Stimulated activated CD4-positive, alpha-beta T cell treated with anti-CD3 and anti-CD28 coated beads, Interleukin-12 subunit alpha, Interleukin-12 subunit beta, amount 100 ng/mL, for 48 hours (primary cell): ENCODE measurements at places on chromosomes 3 and 15.
A peak's percentile ranks its signal among the peaks of the same experiment; 100 is the strongest.

DNA sequence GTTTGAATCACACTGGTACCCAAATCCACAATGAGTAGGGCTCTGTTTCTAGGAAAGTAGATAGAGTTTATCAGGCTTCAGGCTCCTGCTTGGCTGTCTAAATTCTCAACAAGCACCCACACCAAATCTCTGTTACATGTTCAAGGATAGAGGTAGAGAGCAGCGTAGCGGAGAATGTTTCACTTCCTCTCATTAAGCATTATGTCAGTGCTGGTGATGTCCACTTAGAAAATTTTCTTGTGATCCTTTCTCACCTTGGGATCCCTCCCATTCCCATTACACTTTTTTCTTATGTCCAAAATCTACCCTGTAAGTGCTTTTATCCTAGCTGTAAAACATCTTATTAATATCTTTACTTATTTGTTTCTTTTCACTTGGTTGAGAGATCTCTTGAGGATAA, 34.7 kb upstream of the GCSAM start:
- DNase-seq: no peak

GRCh38 chr15:89575656-89576416, 567 bp downstream of the TICRR start:
- DNase-seq: peak; percentile 11

GRCh38 chr3:79947469-79947868, 179.7 kb upstream of the ROBO1 start:
- no peak for DNase-seq

- no peak for DNase-seq
Observed at GRCh38 chr3:153679714-153680113, 441.5 kb upstream of the ARHGEF26 start.

DNA sequence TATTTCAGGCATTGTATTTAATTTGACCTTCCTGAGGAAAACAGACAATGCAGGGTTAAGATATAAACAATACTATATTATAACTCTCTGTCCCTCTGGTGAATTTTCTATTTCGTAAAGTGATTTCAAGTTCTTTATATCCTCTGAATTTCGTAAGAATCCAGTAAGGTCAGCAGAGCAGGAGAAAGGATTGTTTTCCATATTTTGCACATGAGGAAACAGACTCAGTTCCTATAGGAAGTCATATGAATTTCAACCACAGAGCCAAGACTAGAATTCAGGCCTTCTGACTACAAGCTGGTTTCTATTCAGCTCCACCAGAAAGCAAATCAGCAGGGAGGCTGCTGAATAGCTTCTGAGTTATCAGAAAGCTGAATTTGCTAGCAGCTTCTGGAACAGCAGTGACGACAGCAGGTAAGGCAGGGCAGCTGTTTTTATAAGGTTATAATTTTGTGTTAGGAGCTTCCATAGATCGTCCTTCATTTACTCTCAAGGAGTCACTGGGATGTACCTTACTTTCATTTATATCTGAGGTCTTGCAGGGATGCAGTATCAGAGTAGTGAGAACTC, 11.1 kb upstream of the PLAAT1 start:
- no peak for DNase-seq

- no peak for DNase-seq
Observed at GRCh38 chr3:11850003-11850402, 3.3 kb upstream of the TAMM41 start.

DNA sequence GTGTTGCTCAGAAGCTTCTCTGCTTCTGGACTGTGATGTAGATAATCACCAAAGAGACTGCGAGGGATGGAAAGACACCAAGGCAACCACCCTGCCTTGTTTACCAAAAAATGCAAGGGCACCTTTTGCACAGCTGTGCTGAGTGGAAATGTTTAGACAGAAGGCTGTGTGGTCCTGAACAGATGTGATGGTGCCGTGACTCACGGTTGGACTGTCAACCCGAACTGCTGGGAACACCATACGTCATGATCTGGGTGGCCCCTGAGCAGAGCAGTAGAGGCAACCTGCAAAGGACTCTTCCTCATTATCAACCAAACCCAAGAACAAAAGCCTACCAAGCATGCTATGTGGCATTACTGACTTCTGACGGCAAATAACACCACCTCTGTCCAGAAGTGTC, 61.3 kb upstream of the LPP start:
- peak; percentile 57 for DNase-seq

GRCh38 chr3:64031540-64032508, 8.5 kb upstream of the PSMD6 start:
- no peak for DNase-seq

DNA sequence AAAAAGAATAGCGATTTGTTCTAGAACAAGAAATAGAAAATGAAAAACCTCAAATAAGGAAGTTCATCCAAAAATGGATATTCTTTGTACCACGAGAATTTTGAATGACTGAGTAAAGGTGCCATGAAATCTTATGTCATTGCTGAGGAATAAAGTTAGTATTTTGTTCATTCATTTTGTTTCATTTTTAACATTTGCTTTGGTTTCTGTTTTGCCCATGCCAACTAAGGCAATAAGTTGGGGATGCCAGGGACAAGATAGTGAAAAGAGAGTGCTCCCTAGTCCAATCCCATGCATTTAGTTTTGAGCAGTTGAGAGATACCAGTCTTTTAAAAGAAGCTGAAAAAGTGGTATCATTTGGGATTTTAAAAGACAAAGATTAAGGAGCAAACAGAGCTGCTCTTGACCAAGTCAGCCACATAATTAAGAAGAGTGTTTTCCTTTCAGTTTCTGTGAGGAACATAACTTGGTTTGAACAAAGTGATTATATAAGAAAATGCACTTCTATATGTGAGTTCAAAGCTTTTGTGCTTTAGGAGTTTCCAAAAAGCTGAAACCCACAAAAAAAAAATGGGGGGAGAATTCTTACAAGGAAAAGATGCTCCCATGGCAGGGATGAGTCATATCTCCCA, 201.4 kb downstream of the PLOD2 start:
- DNase-seq: no peak
